Activated CD8-positive, alpha-beta memory T cell treated with anti-CD3 and anti-CD28 coated beads, Interleukin-2, amount 50 U/mL, for 48 hours (primary cell): ENCODE measurements at places on chromosomes 3 and 15.

DNA sequence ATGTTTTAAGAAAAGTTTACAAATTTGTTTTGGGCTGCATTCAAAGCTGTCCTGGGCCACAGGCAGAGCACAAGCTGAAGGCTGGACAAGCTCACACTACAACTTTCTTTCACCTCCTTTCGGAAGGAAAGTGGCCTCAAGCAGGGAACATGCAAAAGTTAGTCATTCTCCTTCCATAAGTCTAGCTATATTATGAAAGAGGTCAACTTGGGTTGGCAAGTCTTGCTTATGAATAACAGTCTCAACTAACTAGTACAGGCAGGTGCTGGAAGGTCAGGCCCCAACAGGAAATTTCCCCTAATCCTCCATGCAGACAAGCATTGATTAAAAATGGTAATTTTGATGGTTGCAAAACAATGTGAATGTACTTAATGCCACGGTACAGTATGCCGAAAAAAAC lies 69.4 kb downstream of the OSBPL10 start:
- no peak for DNase-seq

GRCh38 chr3:134457376-134458074 lies 28.3 kb downstream of the ANAPC13 start:
- no peak for DNase-seq

GRCh38 chr3:114770874-114771273 lies 376.2 kb downstream of the ZBTB20 start:
- DNase-seq: no peak

GRCh38 chr3:195571361-195571760 lies 12.4 kb downstream of the APOD start:
- DNase-seq: no peak

- no peak for DNase-seq
Measured at GRCh38 chr3:178236555-178237277, 299.5 kb upstream of the KCNMB2 start.

- DNase-seq: no peak
Measured at GRCh38 chr3:56365905-56366640, 102.2 kb downstream of the ERC2 start.

DNA sequence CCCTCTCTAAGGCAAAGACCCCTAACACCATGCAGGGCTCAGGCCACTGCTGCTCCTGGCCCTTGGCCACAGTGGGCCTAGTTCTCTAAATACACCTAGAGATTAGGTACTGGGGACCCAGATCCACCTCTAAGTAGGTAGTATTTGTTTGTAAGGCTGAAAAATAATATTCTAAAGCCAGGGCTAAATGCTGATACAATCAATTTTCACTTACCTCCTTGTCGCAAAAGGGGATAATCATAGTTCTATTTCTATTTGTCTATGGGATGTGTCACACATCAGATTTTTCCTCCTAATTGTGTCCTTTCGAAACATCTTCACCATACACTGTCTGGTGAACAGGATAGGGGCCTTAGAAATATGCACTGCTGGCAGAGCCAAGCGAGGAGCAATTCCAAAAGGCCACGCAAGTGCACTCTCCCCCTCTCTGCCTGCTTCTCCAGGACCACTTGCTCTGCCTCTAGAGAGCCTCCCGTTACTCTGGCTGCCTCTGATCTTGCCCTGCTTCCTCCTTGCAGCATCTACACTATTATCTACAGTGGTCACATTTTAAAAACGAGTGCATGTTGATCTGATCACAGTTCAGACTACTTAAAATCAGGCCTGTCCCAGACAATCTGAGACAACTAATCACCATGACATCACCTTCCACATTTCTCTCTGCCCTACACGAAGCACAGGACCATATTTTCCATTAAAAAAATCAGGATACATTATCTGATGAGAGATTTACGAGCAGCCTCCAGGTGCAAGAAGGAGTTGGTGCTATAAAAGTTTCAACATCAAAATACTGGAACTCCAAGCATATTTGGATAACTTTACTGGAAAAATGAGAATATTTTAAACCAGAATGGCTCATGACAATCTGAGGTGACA lies 115.4 kb downstream of the MYLK start:
- DNase-seq: no peak

GRCh38 chr15:27535445-27536129 lies 563.5 kb downstream of the OCA2 start:
- no peak for DNase-seq

GRCh38 chr15:99631255-99631654 lies 65.5 kb downstream of the MEF2A start:
- no peak for DNase-seq

DNA sequence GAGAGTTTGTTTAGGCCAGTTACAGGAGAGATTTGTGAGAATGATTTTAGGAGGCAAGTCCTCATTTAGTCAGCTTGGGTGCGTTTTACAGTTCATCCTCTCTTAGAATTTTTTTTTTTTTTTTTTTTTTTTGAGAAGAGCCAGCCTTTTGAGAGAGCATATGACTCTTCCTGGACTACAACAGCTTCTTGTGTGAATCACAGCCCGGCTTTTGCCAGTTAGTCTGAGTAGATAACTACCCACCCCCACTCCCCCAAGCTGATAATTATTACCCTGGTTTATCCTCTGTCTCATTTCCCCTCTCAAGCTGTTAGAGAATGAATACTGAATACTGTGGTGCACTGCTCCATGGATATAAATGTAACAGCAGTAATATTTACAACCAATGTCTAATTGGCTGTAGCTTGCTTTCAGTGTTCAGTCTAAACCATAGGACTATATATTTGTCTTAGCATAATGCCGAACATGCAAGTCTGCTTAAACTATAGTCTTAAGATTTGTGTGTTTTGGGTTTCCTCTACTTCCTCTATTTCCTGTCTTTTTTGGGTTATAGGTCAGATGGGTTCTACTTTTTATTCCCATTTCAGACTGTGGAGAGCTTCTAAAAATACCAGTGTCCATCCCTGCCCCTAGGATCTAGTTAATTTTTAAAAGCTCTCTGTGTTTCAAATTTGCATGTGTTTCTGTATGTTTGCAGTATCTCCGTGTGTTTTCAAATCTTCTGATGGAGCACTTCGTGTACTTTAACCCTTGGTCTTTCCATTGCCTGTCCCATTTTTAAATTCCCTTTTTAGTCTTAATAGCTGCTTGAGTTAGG lies 8.0 kb downstream of the CHD2 start:
- DNase-seq: no peak

- no peak for DNase-seq
Measured at GRCh38 chr15:36742696-36743095, 163.3 kb downstream of the CDIN1 start.
